ENCODE measurements at places on chromosomes 4 and X.

- DNase-seq = no peak
These were observed 1.5 kb upstream of the PAQR3 start for GRCh38 chr4:78940752-78941151.

GRCh38 chr4:970046-970745 is 3.2 kb downstream of the DGKQ start:
- DNase-seq = no peak

DNA sequence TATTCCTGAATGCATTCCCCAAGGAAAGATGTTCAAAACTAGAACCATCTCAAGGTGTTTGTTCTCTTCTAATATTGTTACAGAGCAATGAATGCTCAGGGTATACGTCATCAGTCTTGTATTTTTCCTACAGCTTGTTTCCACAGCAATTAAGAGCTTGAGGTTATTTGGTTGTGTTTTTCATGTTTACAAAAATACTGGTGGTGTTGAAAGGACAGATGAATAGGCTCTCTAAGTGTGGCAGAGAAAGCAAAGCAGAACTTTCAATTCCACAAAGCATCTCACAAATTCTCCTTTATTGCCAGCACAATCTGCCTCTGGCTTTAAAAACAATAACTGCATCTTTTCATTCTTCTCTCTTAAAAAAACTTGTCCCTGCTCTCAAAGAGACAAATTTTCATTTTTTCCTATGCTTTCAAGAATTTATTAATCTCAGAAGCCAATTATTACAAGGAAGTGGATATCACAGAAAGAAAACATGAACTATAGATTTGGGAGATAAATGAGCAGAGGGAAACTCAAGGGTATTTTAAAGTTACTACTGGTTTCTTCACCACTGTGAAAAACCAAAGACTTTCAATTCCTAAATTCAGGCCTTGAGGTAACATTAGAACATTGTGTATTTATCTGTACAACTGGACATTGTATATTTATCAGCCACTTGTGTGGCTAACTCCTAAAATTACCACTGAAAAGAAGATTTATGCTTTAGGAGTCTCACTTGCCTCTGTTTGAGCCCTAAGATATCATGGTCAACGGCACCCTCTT is 49.2 kb downstream of the DDX53 start:
- no peak for DNase-seq

DNA sequence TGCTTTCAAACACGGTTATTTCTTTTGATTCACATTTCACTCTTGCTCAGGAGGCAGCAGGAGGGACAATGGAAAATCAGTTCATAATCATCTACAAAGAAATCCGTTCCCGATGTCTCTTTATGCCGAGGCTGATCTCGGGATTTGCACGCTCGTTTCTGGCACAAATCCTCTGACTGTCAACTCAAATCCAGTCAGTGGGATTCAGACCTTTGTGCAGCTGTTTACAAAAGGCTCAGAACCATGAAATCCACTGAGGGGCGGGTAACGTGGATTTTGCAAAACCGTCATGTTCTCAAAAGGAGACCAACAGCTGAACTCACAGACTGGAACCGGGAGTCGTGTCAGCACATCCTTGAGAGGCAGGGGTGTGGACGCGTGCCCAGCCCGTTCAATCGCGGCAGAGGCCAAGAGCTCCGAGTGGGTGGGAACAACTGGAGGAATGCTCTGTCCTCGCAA is 46.4 kb downstream of the ACOX3 start:
- DNase-seq = peak; percentile 72

- no peak for DNase-seq
These were observed 190.8 kb downstream of the SPATA18 start for GRCh38 chr4:52241916-52242315.

- DNase-seq = no peak
These were observed 33.7 kb downstream of the COQ2 start for GRCh38 chr4:83250687-83251446.

DNA sequence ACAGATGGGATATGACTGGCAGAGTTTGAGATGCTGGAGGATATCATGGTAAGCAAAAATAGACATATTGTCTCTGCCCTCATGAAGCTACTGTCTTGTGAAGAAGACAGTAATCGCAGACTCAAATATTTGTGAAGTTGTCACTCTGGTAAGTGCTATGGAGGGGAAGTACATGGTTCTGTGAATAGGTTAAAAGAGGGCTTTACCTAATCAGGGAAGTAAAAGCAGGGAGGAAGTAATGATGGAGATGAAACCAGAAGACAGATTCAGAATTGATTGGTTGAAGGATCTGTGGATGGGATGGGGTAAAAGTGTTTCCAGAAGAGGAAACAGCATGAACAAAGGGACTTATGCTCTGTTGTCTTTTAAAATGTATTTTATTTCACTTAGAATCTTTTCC is 19.3 kb upstream of the MAGED1 start:
- no peak for DNase-seq

DNA sequence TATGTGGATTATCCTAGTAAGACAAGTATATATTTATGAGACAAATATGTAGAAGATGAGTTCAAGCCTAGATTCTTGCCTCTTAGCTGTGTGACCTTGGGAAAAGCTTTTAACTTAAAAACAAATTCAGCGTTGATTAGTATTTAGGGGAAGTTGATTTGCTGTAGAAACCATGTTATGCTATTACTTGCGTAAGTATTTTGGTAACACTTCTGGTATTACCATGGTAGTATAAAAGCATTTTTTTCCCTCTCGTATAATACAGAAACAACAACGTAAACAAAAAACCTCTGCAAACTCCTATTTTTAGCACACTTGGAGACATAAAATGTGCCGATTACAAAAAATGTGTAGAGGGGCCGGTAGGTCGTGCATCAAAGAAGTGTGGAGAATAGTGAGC is 33.2 kb downstream of the STAG2 start:
- DNase-seq = no peak

DNA sequence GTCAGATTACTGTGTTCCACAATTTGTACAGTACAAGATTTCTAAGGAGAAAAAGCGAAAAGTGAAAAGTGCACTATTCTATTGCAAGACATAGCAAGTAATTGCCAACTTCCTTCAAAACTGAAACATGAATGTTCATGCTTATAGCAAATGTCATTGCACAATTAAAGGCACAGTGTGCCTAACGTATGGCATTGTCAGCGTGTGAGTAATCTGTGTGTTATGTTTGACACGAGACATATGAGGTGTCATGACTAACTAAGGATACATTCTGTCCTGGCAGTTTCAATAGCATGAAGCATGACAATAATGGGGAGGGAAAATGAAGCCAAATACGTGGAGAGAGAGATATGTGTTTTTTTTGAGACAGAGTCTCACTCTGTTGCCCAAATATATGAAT is 33.6 kb upstream of the TBC1D9 start:
- no peak for DNase-seq

GRCh38 chr4:38591617-38592337 is 72.2 kb upstream of the KLF3 start:
- DNase-seq = no peak

DNA sequence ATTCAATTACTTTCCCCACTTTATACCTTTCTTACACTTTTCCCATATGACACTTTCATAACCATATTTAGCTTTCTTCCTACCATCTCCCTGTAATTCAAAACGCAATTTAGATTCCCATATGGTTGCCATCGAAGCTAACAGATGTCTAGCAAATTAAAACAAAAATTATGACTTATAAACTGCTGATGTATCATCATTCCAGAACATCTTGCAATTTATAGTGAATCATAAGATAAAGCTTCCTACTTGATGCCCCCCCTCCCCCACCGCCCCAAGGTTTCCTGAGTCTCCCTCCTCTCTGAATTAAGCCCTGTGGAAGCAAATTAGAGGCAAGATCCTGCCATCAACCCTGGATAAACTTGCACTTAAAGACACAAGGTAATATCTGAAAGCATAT is 5.4 kb downstream of the TSPAN5 start:
- DNase-seq = no peak

- DNase-seq = no peak
These were observed 113.2 kb downstream of the ARSF start for GRCh38 chrX:3154386-3154975.

DNA sequence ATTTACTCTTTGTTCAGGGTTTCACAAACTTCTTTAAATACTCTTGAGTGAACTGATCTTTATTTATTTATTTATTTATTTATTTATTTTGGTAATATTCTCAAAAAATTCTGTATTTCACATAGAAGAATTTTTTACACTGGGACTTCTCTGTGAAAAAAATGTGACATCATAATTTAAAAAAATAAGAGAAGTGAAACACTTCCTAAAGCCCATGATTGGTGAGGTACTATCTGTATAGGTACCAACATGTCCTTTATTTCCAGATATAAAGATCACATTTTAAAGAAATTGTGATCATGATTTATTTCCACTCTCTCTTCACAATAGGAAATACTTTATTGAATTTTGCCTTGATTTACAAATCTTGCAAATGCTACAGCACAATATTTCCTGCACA is 497.1 kb downstream of the FAT4 start:
- DNase-seq = no peak

- no peak for DNase-seq
These were observed 22.7 kb downstream of the ADD1 start for GRCh38 chr4:2866160-2866861.

GRCh38 chr4:30726090-30726675 is 6.0 kb downstream of the PCDH7 start:
- no peak for DNase-seq

- no peak for DNase-seq
These were observed 24.0 kb downstream of the GIMD1 start for GRCh38 chr4:106344647-106344970.

DNA sequence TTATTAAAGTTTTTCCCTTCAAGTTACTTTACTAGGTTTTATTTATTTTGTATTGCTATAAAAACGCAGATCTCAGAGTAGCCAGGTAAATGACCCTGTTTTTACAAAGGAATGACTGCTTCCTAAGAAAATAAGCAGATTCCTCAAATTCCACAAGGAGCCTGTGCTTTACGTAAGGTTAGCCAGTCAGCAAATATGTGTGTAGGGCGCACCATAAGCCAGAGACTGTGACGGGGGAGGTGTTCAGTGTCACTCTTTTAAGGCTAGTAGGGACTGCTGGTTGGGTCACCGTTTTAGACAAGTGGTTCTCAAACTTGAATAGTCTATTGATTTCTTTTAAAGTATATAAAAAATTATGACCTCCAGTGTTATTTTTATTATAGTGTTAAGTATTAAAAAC is 119.9 kb downstream of the ANK2 start:
- DNase-seq = no peak

DNA sequence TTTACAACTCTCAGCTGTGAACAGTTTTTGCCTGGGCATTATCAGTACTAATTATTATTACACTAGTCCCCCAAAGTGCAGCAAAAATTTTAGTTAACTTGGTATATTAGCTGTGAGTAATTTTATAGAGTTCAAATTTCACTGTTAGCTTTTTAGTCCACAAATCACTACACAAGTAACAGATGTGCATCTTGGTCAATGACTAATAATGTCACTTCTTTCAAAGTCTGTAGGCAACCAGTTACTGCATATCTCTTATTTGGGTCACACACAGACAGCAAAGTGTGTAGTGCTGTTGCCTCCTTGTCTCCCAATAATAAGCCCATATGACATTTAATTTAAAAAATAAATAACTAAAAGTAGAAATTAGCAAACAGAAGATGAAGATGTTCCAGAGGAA is 159.9 kb downstream of the SCFD2 start:
- DNase-seq = no peak

DNA sequence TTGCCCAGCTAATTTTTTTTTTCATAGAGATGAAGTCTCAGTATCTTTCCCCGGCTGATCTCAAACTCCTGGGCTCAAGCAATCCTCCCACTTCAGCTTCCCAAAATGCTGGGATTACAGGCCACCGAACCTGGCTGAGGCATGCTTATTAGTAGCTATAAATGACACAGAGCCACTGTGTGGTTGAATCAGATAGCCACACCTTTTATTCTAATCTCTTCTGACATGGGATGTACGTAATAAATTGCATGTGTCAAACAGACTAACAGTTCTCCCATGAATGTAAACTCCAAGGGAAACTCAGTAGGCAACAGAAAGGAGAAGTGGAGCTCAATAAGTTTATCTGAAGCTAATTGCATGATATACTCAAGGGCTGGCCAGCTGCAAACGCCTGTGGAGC is 139.8 kb upstream of the VCX3A start:
- DNase-seq = no peak

- DNase-seq = no peak
These were observed 61.9 kb downstream of the SEC24B start for GRCh38 chr4:109495514-109495913.

DNA sequence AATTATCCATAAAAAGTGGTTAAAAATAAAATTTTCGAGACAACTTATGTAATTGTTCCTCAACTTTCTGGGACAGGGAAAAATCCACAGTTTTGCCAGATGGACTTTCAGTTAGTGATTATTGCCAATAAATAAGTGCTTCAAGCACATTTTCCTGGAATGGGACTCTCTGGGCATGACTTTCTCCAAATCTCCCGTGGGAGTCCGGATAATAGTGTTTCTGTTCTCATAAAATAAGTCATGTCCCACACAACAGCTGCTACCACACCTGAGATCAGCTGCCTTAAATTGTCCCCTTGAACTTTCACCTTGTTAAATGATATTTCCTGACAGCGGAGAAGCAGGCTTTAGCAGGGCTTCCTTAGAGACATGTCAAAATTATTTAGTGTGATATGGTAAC is 133.4 kb upstream of the NAP1L5 start:
- DNase-seq = no peak

GRCh38 chr4:80990851-80991250 is 39.7 kb upstream of the BMP3 start:
- no peak for DNase-seq

- DNase-seq = no peak
These were observed 201.9 kb upstream of the AGTR2 start for GRCh38 chrX:115968436-115969252.

DNA sequence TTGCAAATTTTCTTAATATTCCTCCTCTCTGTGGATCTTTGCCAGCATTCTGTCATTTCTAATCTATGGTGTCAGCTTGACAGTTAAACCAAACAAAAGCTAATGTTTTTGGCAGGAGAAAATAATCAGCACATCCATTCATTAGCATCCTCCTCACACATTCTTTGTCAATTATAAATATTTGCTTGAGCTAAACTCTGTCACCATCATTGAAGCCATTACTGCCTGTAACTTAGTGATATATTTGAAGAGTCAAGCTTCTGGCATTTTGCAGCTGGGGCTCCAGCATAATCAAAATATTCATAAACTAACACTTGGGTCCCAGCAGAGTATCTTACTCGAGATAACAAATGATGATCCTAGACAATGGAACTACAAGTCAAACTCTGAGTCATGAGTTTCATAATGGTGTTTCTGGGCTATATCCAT is 126.1 kb downstream of the EIF4E start:
- no peak for DNase-seq

DNA sequence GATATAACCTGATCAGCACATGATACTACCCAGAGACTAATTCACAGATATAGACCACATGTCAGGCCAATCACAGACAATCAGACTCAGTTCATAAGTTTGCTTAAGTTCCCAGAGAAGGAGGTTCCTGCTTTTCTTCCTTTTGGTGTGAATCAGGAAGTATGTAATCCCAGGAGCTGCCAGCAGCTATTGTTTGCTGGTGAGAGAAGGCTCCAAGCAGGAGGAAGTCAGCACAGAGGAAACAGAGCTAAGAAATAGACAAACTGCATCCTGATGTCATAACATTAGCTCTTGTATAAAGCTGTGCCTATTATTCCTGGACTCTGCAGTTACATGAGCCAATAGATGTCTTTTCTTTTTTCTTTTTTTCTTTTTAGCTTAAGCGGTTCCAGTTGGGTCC is 50.9 kb downstream of the UCHL1 start:
- DNase-seq = no peak

GRCh38 chr4:154954117-154954516 is 173.0 kb downstream of the RBM46 start:
- no peak for DNase-seq

- DNase-seq = no peak
These were observed 17.4 kb downstream of the GALNT7 start for GRCh38 chr4:173185847-173186510.

GRCh38 chr4:185723631-185724260 is 88.2 kb downstream of the SORBS2 start:
- no peak for DNase-seq

Measured in dorsolateral prefrontal cortex (tissue), 122 donors.